ENCODE measurements at places on chromosomes 7 and 10.

- DNase-seq = no peak
Observed at GRCh38 chr7:40753455-40753854, 618.6 kb downstream of the SUGCT start.

DNA sequence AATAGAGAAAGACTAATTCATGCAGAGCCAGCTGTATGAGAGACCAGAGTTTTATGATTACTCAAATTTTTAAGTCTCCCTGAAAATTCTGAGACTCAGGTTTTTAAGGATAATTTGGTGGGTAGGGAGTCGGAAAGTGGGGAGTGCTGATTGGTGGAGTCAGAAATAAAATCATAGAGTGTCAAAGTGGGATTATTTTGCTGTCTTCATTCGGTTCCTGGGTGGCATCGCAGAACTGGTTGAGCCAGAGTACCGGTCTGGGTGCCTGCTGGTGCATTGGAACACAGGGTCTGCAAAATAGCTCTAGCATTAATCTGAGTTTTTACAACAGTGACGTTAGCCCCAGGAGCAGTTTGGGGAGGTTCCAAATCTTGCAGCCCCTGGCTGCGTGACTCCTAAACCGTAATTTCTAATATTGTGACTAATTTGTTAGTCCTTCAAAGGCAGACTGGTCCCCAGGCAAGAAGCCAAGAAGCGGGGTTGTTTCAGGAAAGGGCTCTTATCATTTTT, 32.4 kb downstream of the GPRIN2 start:
- no peak for DNase-seq

GRCh38 chr10:51564896-51565510, 134.4 kb downstream of the CSTF2T start:
- no peak for DNase-seq

- DNase-seq = no peak
Observed at GRCh38 chr10:101875068-101875688, 31.6 kb upstream of the KCNIP2 start.

GRCh38 chr7:29490094-29490607, 73.5 kb upstream of the PRR15 start:
- DNase-seq = no peak

GRCh38 chr7:99790407-99790806, 6.4 kb upstream of the CYP3A4 start:
- DNase-seq = no peak

- DNase-seq = no peak
Observed at GRCh38 chr7:94348142-94348541, 46.6 kb upstream of the COL1A2 start.

- DNase-seq = no peak
Observed at GRCh38 chr7:2663121-2663886, 24.7 kb upstream of the AMZ1 start.

DNA sequence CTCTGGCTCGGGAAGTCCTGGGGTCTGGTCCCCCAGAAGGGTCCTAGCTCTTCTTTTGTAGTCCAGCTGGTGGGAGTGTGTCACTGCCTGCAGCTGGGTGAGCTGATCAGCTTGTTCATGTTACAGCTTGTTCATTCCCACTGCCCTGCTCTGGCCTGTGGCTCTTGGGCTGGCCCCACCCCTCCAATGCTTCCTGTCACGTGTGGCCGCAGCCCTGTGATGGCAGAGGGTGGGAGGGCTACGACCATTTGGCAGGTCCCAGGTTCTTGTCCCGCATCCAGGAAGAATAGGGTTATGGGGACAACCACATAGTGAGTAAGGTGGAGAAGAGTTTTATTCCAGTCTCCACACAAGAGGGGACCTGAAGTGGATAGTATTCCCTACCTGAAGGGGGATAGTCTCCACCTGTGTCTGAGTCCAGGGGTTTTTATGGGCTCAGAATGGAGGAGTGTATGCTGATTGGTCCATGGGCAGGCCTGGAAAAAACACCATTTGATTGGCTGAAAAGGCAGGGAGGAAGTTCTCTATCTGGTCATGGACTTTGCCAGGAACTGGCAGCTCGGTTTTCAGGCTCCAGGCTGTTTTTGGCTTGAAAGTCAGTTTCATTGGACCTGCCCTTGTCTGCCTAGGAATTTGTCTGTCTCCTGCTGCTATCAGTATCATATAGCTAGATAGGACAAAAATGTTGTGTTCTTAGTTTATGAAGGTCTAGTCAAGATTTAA, 13.1 kb downstream of the SDHAF3 start:
- no peak for DNase-seq

- no peak for DNase-seq
Observed at GRCh38 chr7:30020535-30020934, 6.0 kb downstream of the FKBP14 start.

- no peak for DNase-seq
Observed at GRCh38 chr10:78802866-78803265, 265.9 kb upstream of the ZMIZ1 start.

- no peak for DNase-seq
Observed at GRCh38 chr10:72041491-72041890, 46.9 kb downstream of the SPOCK2 start.

- DNase-seq = no peak
Observed at GRCh38 chr10:114396464-114396863, 7.8 kb downstream of the AFAP1L2 start.

- no peak for DNase-seq
Observed at GRCh38 chr10:10725196-10725595, 292.5 kb upstream of the CELF2 start.

- DNase-seq = no peak
Observed at GRCh38 chr10:111137587-111137986, 60.8 kb downstream of the ADRA2A start.

DNA sequence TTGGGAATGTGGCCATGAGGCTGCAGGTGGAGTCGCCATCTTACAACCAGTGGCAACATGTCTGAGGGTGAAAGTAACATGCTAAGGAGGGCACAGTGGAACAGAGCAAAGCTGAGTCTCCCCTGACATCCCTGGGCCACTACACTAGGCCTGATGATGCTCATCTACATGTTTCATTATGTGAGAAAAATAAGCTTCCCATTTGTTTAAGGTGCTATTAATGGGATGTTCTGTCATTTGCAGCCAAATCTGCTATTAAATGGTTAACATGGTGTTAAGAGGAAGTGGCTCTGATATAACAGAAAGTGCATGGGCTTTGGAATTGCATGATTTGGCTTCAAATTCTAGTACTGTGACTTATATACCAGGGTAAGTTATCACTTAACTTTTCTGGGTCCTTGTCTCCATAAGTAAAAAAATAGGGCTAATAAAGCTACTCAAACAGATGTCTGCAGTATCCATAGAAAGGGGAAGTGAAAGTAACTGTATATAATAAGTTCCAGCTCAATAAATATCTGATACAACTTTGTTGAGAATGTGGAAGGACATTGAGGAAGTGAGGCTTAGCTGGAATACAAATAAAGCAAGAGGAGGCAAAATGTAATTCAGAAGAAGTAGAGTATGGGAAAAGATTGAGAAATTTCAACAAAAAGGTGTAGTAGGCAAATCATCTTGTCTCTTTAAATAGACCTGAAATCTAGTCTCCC, 158.9 kb downstream of the RTKN2 start:
- no peak for DNase-seq

GRCh38 chr10:43053825-43054224, 23.0 kb upstream of the RET start:
- DNase-seq = no peak

GRCh38 chr10:1483246-1483645, 254.1 kb downstream of the ADARB2 start:
- no peak for DNase-seq

GRCh38 chr10:77301305-77301730, 336.3 kb downstream of the KCNMA1 start:
- no peak for DNase-seq

DNA sequence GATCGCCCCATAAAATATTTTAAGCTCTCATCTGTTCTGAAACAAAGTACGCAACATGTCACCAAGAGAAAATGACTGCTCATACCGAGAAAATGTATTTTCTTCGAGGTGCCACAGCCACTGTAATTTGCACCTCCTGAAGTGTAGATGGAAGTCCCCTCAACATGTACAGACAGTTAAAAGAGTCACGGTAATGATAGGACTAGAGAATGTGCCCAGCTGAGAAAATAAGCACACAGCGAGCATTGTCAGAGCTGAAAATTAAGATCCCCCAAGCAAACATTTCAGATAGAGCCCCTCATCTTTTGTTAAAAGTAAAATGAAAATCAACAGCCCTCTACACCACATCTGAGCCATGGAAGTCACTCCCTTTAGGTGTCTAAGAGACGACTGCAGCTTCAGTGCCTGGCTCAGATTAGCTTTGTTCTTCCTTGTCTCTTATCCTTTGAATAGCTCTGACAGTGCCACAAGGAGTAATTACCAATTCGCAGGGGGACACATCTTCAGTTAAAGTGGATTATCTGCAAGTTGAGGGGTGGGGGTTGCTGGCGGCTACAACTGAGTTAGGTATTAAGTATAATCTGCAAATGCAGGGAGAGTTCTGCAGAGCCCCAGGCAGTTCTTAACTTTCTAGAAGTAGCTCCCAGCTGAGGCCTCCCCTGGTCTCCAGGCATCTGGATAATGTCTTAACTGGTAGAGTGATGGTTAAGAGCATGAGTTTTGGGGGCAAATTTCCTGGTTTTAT, 222.7 kb upstream of the C7orf33 start:
- no peak for DNase-seq

DNA sequence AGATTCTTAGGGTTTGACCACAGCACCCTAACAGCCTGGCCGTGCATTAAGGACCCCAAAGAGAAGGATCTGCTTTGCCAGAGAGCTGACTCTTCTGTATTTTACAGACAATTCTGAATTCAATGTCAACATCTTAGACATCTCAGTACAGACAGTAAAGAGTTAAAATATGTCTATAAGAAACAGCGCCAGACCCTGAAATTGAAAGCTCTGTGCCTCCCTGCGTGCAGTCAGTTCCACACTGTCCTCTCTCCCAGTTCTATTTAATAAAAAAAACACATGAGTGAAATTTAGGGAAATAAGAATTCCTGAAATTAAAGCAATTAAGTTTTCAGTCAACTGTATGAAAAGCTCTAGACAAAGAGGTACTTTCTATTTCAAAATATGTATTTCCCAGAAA, 45.1 kb downstream of the MET start:
- no peak for DNase-seq

- DNase-seq = no peak
Observed at GRCh38 chr10:53846809-53847208, 954.2 kb downstream of the PCDH15 start.

GRCh38 chr10:124916098-124916584, 25.8 kb upstream of the ZRANB1 start:
- no peak for DNase-seq

DNA sequence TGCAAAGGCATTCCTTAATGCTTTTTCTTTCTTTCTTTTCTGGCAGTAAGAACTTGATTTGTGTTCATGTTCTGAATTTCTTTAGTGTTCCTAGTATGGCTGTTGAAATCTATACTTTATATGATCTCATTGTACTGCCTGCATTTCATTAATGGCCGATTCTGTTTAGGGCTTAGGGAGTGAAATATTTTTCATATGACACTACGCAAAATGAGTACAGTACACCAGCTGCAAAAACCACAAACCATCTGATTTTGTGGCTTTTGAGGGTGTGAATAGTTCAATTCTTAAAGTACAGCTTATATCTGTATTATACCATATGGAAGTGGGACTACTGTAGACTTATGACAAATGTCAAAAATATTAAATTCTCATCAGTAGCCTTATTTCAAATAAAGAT, 69.1 kb upstream of the FOXP2 start:
- DNase-seq = no peak

DNA sequence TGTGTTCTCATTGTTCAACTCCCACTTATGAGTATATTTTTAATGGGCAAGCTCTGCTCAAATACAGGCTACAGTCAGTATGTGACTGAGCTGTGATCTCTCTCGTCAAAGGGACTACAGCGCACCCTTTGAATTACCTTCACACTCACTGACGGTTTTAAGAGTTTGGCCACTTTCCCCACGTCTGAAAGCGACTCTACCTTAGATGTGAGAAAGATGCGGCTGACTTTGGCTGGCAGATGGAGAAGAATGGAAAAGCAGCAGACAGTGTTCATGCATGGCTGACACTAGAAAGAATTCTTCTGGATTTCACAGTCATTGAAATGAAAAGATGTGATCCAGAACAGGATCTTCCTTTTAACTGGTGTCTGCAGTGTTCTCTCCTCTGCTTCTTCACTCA, 2.0 kb upstream of the ATRNL1 start:
- no peak for DNase-seq

GRCh38 chr7:90772410-90772809, 176.3 kb downstream of the CDK14 start:
- no peak for DNase-seq

DNA sequence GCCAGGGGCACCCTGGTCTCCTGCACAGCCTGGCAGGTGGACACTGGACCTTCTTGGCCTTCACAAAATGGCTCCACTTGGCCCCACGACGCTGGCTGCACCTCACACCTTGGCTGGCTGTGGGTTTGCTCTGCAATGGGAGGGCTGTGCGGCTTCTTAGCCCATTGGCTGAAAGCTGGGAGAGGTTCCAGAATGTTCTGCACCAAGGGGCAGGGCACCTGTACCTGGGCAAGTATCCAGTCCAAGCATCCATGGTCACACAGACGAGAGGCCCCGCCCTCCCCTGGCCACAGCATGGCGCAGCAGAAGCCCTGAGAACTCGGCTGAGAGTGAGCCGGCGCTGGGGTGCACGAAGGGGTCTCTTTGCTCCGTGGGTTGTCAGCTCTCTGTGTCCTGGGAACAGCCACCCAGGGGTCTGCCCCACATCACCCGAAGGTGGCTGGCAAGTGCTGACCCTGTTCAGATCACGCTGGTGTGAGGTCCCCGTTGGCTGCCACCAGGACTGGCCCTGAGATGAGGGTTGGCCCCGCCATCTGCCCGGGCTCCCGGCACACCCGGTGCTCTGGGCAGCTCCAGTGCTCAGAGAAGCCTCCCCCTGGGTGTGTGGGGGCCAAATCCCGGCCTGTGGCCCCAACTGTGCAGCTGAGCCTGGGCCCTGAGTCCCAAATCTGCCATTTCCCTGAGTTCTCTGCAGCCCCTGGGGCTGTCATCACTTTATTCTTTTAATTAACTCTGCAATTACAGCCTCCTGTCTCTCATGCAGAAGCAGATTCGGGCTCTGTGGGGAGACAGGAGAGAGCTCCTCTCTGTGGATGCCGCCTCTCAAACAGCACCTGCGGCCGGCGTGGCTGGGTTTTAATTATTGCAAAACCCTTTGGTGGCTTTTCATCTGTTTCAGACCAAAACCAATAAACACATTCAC, 19.4 kb upstream of the ADGRA1 start:
- DNase-seq = no peak

DNA sequence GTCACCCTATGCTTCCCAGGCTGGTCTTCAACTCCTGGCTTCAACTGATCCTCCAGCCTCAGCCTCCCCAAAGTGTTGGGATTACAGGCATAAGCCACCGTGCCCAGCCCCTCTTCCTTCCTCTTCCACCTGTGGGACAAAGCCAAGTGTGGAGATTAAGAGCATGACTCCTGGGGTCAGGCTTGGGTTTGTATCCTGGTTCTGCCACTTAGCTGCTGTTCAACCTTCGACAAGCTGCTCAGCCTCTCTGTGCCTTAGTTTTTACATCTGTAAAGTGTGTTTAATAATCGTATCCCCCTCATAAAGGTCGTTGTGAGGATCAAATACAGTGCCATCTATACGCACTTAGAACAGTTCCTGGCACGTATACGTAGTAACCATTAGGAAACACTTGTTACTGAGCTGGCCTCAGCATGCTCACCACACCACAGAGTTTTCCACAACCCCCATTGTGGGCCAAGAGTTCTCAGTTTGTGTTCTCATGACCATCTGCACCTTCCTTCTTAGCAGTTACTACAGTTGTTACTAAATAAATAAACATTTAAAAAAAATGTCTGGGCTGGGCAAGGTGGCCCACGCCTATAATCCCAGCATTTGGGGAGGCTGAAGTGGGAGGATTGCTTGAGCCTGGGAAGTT, 140.5 kb upstream of the BTBD16 start:
- no peak for DNase-seq

GRCh38 chr7:148726385-148726784, 27.7 kb downstream of the CUL1 start:
- DNase-seq = no peak
